ENCODE measurements at places on chromosomes 6 and 20.
A peak's percentile ranks its signal among the peaks of the same experiment; 100 is the strongest.

- no peak for DNase-seq
Observed at GRCh38 chr6:44117397-44118128, 9.7 kb downstream of the MRPL14 start.

- no peak for DNase-seq
Observed at GRCh38 chr6:46605091-46605797, 47.4 kb downstream of the CYP39A1 start.

- no peak for DNase-seq
Observed at GRCh38 chr20:19750907-19751636, 7.0 kb upstream of the RIN2 start.

- no peak for DNase-seq
Observed at GRCh38 chr6:71203206-71203605, 85.4 kb upstream of the OGFRL1 start.

- no peak for DNase-seq
Observed at GRCh38 chr6:143160015-143160414, 99.3 kb downstream of the AIG1 start.

GRCh38 chr6:108799354-108799717 lies 48.9 kb upstream of the ARMC2 start:
- no peak for DNase-seq

GRCh38 chr6:38493931-38494547 lies 145.7 kb downstream of the BTBD9 start:
- DNase-seq, result peak; percentile 72

DNA sequence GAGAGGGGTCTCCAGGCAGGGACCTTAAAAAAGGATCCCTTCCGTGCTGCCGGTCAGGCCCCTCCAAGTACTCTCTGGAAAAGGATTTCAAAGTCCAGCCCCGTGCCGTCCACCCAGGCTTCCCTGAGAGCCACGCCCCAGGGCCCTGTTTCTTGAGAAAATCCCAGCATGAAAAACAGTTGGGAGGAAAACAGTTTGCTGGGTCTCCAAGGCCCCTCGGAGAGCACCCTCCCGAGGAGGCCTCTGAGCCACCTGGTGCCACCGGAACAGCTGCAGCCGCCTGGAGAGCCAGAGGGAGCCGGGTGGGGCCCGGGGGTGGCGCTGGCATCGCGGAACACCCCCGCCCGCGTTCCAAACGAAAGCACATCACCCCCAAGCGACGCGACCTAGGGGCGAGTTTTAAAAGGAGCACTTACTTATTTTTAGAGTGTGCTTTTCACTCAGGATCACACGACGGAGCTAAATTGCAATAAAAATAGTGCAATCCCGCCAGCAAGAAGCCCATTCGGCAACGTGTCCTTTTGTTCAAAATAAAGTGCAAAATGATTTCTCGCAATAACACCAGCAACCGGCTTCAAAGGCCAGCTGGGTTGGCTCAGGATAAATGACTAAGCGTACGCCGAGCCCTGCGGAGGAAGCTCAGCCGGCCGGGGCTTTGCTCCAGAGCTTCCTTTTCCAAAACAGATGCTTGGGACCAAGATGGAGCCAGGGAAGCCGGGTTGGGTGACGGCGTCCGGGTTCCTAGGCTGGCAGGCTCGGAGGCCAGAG lies 64.2 kb downstream of the YTHDF1 start:
- no peak for DNase-seq

DNA sequence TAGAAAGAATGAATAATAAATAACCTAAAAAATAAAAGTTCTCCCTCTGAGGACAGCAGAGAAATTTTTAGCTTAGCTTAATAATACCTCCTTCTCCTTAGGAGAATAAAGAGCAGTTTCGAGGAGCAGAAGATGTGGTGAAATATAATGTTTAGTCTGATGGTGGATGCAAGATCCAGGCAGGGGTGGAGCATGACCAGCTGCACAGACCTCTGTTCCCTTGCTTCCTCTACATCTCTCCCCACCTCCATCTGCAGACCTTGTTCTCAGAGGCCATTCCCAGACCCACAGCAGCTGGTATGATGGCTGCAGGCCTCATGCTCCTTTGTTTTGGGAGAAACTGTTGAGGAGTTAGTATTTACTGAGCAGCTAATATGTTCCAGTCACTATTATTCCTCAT lies 1.5 kb downstream of the BTN3A2 start:
- no peak for DNase-seq

DNA sequence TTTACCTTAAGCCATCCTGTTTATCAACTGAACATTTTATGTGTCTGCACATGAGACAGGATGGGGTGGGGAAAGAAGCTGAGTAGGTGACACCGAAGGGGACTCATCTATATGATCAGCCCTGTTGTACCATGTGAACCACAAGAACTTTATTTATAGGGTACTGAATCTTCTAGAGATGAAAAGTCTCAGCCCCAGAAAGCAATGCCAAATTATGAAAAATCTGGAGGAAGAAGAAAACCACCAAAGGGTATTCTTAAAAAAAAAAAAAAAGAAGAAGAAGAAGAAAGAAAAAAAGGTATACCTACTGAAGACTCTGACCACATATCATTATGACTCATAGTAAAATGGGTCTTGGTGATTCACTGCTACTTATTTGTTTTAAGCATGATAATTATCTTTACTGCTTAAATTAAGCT lies 39.8 kb upstream of the HBS1L start:
- DNase-seq, result no peak

- DNase-seq, result no peak
Observed at GRCh38 chr20:46366826-46367225, 39.6 kb downstream of the ELMO2 start.

DNA sequence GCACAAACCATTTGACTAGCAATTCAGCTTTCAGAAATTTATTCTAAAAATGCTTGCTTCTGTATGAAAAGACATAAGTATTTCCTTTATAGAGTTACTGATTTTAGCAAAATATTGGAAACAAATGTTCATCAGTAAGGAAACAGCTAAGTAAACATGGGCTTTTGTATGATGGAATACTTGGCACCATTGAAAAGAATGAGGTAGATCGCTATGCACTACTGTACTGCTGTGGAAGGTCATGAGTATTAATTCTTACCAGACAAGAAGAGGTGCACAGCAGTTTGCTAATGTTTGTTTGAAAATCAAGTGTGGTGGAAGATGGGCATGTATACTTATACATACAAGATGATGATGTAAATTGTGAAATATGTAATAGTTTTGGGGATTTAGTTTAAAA lies 73.0 kb downstream of the FARS2 start:
- no peak for DNase-seq

GRCh38 chr6:48735846-48736245 lies 624.8 kb upstream of the PTCHD4 start:
- DNase-seq, result no peak

DNA sequence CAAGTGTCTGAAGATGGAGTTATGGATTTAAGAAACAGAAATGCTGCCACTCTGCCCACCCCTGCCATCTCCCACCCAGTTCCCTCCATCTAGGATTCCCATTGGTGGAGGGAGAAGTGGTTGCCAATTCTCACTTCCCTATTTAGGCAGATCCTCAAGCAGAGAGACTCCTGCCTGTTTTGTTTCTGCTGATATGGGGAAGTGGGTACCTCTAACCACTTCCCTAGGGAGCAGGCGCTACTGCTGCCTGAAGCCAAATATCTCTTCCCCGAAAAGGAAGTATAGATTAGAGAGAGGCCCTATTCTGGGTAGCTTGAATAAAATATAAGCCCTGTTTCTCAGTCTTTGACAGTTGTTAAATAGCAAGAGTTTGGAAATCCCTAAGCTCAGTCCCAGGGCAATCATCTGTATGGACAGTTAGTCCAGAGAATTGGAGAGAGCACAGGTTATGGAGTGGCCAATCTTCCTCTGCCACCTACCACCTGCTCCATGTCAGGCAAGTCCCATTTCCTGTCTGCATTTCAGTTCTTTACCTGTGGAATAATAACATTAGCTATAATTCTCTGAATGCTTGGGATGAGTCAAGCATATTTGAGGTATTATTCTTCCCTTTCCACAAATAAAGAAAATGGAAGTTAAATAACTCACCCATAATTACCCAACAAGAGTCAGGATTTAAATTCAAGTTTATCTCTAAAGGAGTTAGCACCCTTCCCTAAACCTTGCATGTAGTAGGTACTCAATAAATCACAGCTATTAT lies 2.6 kb upstream of the ADGB start:
- DNase-seq, result no peak

DNA sequence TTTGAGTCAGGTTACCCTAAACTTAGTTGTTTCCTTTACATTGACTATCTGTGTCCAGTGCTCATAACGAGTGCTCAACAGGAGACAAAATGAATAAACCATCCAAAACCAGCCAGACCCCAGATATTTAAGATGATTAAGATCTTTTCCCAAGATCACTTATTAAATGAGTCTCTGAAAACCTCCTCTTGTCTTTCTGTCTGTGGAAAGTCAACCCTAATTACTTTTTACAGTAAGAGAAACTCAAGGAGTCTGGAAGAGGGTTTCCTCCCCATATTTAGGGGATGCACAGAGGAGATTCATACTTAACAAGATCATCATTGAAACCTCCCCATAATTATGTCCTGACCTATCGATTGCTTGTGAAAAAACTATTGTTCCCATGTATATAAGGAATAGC lies 84.0 kb downstream of the CAP2 start:
- DNase-seq, result no peak

- DNase-seq, result no peak
Observed at GRCh38 chr20:36998652-36999051, 47.1 kb upstream of the SAMHD1 start.

- DNase-seq, result no peak
Observed at GRCh38 chr6:155177363-155177961, 86.4 kb upstream of the CLDN20 start.

GRCh38 chr20:58627212-58628072 lies 23.6 kb upstream of the STX16 start:
- DNase-seq, result no peak

DNA sequence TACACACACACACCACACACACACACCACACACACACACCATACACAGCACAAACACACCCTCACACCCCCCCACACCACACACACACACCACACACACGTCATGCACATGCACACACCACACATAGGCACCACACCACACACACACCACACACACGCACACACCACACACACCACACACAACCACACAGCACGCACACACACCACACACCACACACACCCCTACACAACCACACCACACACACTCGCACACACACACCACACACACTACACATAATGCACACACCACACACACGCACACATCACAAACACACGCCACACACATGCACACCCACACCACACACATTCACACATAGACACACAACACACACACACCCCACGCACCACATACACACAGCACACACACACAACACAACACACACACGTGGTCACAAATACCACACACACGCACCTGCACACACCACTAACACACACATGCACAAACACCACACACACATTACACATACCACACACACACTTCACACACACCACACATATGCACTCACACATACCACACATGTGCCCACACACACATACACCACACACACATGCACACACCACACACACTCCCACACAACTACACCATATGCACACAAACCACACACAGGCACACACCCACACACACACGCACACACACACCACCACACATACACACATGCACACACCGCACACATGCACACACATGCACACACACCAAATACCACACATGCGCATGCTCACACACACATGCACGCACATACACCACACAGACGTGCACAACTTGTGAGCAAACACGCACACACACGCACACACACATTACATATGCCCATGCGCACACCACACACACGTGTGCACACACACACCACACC lies 9.4 kb upstream of the ACSS1 start:
- DNase-seq, result no peak

GRCh38 chr6:145151624-145152023 lies 583.7 kb downstream of the EPM2A start:
- DNase-seq, result no peak

GRCh38 chr20:24949756-24950127 lies 673 bp downstream of the CST7 start:
- no peak for DNase-seq

- no peak for DNase-seq
Observed at GRCh38 chr20:50582591-50583234, 72.5 kb downstream of the PTPN1 start.

DNA sequence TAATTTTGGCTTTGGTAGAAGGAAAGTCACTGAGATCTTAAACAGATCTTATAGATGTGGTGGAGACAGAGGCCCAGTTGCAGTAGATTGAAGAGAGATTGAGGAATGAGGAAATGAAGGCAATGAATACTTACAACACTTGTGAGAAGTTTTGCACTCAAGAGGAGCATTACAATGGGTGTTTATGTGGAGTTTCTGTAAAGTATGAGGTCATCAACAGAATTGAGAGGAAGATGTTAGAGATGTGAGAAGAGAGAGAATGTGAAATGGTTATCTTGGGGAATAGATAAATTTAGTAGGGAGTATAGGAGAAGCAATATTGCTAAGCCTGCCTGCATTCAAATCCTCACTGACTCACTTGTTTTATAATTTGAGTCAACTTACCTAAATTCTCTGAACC lies 83.4 kb downstream of the GFRAL start:
- no peak for DNase-seq

DNA sequence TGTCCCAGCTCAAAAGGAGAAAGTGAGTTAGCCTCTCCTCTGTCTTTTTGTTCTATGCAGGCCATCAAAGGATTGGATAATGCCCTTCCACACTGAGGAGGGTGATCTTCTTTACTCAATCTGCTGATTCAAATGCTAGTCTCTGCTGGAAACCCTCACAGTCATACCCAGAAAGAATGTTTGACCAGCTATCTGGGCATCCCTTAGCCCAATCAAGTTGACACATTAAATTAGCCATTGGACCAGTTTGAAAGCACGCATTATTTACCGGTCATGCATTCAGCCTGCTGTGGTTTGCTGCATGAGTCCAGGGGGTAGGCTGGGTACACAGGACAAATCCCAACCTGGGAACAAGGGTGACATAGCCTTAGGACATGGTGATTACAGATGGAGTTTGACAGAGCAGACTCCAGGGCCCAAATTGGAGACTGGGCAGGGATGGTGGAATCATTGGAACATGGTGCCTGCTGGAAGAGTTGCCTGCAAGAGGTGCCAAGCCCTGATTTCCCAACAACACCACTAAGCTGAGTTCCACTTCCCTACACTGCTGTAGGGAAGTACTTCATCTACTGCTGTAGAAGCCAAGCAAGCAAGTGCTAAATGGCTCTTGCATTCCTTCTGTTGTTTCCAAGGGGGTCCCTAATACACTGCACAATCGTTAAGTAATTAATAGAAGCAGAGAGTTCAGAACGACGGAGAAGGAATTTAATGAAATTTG lies 87.7 kb downstream of the RNF182 start:
- DNase-seq, result no peak

GRCh38 chr6:147758303-147758702 lies 249.8 kb downstream of the SAMD5 start:
- DNase-seq, result no peak

DNA sequence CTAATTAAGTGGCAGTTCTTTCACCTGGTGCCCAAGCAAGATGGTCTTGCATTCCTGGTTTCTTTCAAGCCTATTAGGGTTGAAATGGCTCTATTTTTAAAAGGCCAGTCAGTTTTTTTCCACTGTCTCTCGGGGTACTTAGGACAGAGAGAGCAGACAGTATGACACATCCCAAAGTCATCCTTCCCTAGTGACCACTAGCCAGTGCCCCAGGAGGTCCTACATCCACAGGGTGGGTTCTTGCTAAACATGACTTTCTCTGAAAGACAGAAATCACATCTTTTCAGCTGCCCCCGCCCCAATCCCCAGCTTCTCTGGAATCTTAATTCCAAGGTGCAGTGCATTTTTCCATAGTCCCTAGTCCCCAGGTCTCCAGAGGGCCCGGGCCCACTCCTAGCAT lies 192.4 kb downstream of the SLC24A3 start:
- DNase-seq, result no peak

GRCh38 chr6:132587424-132587823 lies 2.1 kb downstream of the TAAR5 start:
- no peak for DNase-seq

- no peak for DNase-seq
Observed at GRCh38 chr20:5402903-5403531, 86.3 kb upstream of the PROKR2 start.
